ENCODE measurements at places on chromosomes 1 and 21. TPM values are rescaled to one million over a fixed set of nuclear protein-coding genes. Genes with fewer than 3 reads are reported as not detected.

The NUP210L gene
- not detected for polyA plus RNA-seq

The MYOM3 gene
- polyA plus RNA-seq: 122 TPM

The MYCL gene
- 0.12 TPM for polyA plus RNA-seq

The FALEC gene
- polyA plus RNA-seq: 0.38 TPM

The F5 gene
- not detected for polyA plus RNA-seq

- no peaks in the 10 kb centered on the region for H3K27me3 ChIP-seq
- no peaks in the 10 kb centered on the region for H3K36me3 ChIP-seq
- DNase-seq: no peak
- H3K27ac ChIP-seq: no peak overlapping the region
Observed at GRCh38 chr1:223033658-223034057, 109.4 kb downstream of the TLR5 start.

GRCh38 chr1:172818841-172819527 lies 160.1 kb downstream of the FASLG start:
- no peak overlapping the region for H3K27ac ChIP-seq
- H3K4me1 ChIP-seq: no peaks in the 10 kb centered on the region
- H3K4me3 ChIP-seq: no peak overlapping the region

- H3K27me3 ChIP-seq: no peaks in the 10 kb centered on the region
- H3K36me3 ChIP-seq: peaks cover 8% of the 10 kb centered on the region
- H3K27ac ChIP-seq: peak overlapping the region; percentile 43
- no peak for DNase-seq
Observed at GRCh38 chr1:219189021-219189824, 15.5 kb downstream of the LYPLAL1 start.

DNA sequence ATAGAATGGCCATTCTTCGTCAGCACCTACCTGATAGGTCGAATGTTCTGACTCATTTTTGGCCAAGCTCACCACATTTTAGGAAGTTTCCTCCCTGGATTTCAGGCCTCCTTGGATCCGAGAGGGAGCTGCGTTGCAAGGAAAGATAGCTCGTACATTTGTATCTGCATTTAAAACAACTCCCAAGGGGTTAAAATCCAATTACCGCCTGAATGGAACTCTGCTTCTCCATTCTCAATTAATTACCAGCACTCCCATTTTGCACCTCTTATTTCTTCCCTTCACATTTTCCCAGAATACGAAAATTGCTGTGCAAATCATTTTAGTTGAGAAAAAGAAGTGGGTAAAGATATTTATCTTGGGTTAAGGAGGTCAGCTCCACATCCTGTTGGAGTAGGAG lies 610.7 kb downstream of the NPHP4 start:
- no peaks in the 10 kb centered on the region for H3K36me3 ChIP-seq
- no peak overlapping the region for H3K4me3 ChIP-seq
- no peak overlapping the region for H3K27ac ChIP-seq
- no peak for DNase-seq
- H3K27me3 ChIP-seq: peaks cover 7% of the 10 kb centered on the region
- H3K4me1 ChIP-seq: no peaks in the 10 kb centered on the region

DNA sequence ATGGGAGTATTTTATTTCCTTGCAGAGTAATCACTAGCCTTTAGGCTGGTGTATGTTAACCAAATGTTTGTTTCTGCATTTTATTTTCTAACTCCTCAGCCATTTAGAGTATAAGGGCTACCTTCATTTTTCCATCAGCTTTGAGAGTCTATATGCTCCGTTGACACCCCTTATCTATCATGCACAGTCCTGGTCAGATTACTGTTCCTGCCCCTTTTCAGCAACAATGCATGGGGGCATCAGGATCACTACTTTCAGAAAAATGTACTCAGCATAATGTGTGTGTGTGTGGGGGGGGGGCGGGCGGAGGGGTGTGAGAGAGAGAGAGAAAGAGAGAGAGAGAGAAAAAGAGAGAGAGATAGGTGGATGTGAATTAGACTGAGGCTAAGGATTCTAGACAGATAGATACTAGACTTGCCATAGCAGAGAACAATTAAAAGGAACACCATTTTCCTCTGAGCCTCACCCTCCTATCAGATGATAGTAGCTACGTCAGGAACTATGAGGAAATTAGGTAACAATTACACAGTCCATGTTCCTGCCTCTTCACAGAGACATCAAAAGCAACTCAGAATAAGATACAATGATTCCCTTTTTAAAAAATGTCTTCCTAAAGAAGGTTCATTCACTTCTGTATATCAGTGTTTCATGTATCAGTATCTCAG lies 40.8 kb downstream of the FCER1A start:
- no peak overlapping the region for H3K4me3 ChIP-seq
- H3K4me1 ChIP-seq: no peaks in the 10 kb centered on the region
- DNase-seq: no peak
- H3K36me3 ChIP-seq: no peaks in the 10 kb centered on the region
- no peaks in the 10 kb centered on the region for H3K27me3 ChIP-seq

DNA sequence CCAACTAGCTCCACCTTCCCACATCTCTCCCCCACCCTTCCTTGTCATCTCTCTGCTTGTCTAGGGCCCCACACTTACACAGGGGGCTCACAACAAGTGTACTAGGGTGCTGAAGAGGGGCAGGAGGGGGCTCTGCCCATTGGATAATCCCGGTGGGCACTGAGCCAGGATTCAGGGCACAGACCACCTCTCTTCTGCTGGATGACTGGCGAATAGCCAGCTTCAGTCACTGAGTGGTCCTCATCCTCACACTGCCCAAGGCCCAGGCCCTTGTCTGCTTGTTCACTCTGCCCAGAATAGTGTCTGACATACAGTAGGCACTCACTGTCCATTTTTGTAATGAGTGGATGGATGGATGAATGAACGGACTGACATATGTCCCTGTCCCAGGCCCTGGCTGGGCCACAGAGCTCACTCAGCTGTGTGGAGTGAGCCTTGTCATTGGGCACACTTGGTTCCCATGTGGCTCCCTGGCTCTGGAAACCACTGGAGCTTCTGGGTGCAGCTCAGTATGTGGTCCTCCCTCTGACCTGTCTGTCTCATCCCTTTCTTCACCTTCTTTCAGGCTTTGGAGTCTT lies 36.6 kb downstream of the FOXO6 start:
- H3K4me1 ChIP-seq: peaks cover 40% of the 10 kb centered on the region
- no peak for DNase-seq
- peaks cover 3% of the 10 kb centered on the region for H3K27me3 ChIP-seq
- H3K36me3 ChIP-seq: no peaks in the 10 kb centered on the region
- peak overlapping the region; percentile 75 for H3K27ac ChIP-seq

Data from psoas muscle (tissue), 8 donors.